ENCODE measurements at places on chromosomes 12 and 14.
A peak's percentile ranks its signal among the peaks of the same experiment; 100 is the strongest.

GRCh38 chr12:130603396-130603965 is 112.6 kb downstream of the RIMBP2 start:
- no peak for DNase-seq

GRCh38 chr12:68538726-68539614 is 71.7 kb upstream of the RAP1B start:
- DNase-seq, result peak; percentile 96

DNA sequence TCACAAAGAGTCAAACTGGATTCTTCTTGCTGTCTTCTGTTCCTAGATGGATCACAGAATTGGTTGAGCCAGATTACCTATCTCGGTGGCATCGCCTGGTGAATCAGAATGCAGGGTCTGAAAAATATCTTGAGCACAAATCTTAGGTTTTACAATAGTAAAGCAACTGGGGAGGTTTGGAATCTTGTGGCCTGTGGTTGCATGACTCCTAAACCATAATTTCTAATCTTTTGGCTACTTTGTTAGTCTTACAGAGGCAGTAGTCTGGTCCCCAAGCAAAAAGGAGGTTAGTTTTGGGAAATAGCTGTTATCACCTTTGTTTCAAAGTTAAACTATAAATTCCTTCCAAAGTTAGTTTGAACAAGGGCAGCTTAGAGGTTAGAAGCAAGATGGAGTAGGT is 1488.5 kb upstream of the FLRT2 start:
- DNase-seq, result no peak

DNA sequence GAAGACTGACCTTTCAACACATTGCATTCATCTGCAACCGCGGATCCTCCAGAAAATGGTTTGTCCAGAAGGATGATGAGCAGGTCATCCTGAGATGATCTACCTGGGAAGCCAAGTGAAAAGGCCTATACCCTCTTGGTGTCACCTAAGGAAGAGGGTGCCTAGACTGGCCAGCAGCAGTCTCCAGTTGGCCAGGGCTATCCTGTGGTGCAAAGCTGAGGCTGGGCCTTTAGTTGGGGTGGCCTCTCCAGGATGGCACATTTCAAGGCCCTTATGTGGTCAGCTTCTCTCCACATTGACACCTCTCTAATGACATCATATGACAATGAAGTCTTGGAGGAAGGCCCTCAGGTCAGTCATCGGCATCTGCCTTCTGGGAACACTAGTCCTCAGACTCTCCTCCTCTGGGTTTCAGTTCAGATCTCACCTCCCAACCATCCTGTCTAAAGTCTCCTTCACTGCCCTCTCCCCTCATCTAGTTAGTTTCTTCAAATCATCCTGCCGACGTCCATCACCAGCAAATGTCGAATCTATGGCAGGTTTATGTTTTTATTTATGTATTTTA is 3.3 kb upstream of the SLC22A17 start:
- DNase-seq, result no peak

- no peak for DNase-seq
These were observed 1.3 kb downstream of the A2ML1 start for GRCh38 chr12:8823565-8824300.

DNA sequence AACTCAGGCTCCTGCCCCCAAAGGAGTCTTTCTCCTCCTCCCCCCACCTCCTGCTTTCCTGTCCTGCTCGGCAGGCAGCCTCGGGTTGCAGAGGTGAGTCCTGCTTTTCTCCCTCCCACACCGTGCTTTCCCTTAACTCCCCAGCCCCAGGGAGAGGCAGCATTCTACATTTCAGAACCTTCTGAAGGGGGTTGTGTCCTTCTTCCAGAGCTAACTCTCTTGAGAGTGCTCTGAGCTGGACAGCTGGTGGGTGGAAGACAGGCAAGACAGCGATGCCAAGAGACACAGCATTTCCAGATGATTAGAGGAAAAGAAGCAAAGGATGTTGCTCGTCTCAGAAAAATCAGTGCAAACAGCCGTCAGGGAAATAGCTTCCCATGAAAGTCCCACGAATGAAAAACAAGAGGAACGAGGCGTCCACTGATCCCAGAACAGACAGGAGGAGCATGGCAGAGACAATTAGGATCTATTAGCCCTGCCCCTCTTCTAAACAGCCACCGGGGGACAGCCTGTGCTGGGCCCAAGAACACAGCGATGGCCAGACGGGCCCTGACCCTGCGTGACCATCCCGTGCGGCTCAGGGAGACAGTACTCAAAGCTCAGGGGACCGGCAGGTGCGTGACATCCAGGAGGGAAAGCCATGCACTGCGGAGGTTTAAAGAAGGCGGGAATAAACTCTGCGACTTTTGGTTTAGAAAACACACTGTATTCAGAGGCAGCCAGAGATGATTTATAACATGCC is 216.5 kb upstream of the RTL1 start:
- DNase-seq, result no peak

GRCh38 chr12:113381220-113381619 is 22.5 kb downstream of the SDS start:
- DNase-seq, result no peak

GRCh38 chr12:103664626-103665025 is 77.6 kb downstream of the STAB2 start:
- no peak for DNase-seq

- DNase-seq, result no peak
These were observed 82.1 kb downstream of the SAMD4A start for GRCh38 chr14:54649056-54649455.

DNA sequence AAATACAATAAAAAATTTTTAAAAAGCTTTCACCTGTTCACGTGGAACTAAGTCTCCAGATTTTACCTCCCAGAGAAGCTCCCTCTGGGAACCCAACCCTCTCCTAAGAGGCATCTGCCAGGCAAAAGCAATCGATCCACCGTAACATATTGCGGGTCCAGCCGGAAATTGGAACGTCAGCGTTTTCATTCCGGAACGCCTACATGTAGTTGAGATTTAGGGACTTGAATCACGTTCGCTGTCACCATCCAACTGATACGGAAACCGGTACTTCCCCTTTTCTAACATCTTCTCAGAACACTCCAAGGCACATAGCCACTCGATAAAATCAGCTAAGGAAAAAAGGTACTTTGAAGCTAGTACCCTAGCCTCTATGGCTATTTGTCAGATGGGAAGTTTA is 70.3 kb downstream of the COX16 start:
- peak; percentile 76 for DNase-seq

DNA sequence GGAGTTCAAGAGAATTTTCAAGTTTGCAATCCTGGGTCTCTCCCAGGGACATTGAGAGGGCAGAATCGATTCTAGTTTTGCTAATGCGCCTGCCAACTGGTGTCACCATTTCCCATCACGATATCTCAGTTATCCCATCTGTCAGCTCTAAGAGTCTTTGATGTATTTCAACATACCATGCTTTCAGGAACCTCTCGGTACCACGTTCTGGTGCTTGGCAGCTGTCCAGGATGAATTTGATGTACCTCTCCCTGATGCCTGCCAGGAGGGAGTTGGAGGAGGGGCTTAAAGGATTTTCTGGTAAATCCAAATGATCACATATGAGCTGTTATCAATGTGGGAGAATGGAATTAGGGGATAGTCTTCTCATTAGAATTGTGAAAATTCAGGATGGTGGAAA is 332.5 kb downstream of the RGS6 start:
- DNase-seq, result no peak

DNA sequence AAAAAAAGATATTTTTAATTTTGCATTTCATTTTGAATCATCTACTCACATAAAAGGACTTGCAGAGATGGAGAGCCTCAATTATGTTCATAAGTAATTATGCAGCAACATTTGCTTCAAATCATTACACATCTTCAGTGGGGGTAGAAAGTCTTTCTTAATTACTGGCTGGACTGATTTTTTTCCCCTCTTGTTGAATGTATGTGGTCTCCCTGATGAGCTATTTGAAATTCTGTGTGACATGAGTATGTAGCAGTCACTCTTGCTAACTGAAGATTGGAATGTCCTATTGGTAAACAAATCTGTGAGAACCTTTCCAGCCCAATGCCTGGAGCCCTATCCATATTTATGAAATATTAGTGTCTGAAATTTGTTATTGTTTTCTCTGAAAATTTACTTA is 139.8 kb downstream of the TMTC2 start:
- no peak for DNase-seq

All from MV-4-11 (cell line).